ENCODE measurements at places on chromosomes 1 and 21.

DNA sequence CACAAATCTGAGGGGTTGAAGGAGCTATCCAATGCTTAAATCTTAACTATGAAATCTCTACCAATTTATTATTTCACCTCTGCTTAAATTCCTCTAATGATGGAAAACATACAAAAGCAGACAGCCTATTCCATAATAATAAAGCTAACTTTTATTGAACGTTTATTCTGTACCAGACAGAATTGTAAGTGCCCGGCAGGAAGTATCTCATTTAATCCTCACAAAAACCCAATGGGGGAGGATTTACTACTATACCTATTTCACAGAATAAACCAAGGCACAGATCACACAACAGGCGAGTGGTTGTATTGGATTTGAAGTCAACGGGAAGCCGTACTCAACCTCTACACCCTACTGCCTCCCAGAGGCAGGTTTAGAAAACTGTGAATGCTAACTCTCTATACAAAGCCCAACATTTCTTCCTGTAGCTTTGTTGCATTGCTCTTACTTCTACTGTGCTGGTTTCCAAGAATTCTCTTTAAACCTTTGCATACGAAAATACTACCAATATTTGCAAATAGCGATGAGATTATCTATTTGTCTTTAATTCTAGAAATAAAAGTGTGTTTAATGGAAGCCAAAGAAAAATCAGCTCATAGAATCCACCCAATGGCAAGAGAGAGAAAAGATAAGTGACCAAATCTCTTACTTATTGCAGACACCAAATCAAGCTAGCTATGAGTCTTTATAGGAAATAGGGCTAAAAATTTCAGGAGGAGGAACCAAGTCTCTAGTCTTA lies 33.5 kb upstream of the C1orf53 start:
- DNase-seq: no peak

DNA sequence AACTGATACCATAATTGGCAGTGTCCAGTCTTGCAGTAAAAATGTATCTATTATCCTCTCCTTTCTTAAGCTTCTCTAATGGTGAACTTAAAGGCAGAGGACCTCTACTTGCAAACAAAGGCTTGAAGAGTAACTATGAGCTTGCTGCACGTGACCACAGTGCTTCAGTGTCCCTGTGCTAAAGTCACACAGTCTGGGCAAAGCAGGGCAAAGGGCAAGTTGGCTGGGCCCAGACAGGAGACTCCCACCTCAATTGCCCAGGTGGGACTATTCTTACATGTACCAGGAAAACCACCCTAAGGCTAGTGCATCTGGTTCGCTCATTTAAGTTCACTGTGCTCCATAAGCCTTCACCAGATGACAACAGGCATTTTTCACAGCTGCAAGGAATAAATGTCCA lies 374.2 kb upstream of the PROX1 start:
- no peak for DNase-seq

GRCh38 chr1:214573386-214574318 lies 22.2 kb upstream of the PTPN14 start:
- DNase-seq: no peak

- no peak for DNase-seq
Measured at GRCh38 chr21:26916799-26917198, 50.1 kb downstream of the ADAMTS5 start.

DNA sequence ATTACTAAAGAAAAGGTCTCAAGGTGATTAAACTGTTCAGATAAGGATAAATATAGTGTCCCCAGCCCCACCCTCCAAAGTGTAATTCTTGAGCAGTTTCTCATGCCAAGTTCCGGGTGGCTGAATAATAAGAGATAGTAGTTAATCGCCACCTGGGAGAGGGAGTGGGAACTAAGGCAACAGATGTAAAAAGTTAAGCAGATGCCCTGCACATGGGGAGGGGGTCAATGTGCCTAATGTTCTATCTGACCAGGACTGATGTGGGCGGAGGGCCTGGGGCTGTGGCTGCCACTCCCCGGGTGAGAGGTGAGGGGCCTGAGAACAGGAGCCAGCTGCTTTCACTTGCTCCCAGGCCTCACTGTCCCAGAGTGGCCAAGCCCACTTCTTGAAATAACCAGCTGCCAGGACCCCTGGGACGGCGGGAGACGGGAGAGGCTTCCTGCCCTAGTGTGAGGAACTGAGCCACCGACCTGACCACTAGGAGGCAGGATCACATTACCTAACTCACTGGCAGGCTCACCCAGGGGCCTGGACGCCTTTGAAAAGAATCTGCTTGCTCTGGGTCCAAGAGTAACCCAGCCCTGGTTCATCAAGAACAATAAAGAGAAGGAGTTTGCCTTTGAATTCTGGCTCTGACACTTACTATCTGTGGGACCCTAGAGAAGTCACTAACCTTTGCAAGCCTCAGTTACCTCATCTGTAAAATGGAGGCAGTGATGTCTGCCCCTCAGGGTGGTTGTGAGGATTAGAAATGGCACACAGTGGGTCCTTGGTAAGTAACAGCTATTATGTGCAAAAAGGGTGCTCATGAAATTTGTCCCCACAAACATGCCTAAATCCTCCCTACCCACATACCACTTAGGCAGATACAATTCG lies 179.2 kb downstream of the ATG4C start:
- DNase-seq: no peak

All from tibial artery (tissue), 4 donors.